NCI-H526 treated with DMSO at 0.1 percent for 48 hours (cell line): ENCODE measurements at places on chromosomes 3 and 15.

- DNase-seq, result no peak
These were observed 223.8 kb downstream of the SATB1 start for GRCh38 chr3:18201315-18201714.

GRCh38 chr15:78259232-78259631 lies 5.1 kb upstream of the DNAJA4 start:
- DNase-seq, result no peak

- DNase-seq, result no peak
These were observed 23.4 kb downstream of the SNAPC5 start for GRCh38 chr15:66474135-66474534.

DNA sequence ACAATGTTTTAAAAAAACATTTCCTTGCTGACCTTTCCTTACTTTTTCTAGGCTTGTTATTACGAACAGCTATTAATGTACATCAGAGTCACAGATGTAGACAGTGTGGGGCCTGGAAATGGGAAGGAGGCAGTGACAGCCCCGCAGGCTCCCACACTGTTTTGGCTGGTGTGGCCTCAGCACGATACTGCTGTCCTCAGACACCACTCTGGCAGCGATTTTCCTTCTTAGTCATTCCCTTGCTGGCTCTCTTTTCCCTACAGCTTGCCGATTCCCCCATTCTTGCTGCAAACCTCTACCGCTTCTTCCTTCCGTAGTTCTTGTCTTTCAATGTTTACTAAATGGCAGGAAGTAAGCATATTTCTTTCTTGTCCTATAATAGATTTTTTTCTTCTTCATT lies 113.1 kb downstream of the ABI3BP start:
- DNase-seq, result no peak

- no peak for DNase-seq
These were observed 106.2 kb upstream of the MCTP2 start for GRCh38 chr15:94125156-94125555.

GRCh38 chr3:73787620-73788019 lies 162.9 kb upstream of the PDZRN3 start:
- no peak for DNase-seq
